ENCODE measurements at places on chromosomes 4 and X.
A peak's percentile ranks its signal among the peaks of the same experiment; 100 is the strongest.

DNA sequence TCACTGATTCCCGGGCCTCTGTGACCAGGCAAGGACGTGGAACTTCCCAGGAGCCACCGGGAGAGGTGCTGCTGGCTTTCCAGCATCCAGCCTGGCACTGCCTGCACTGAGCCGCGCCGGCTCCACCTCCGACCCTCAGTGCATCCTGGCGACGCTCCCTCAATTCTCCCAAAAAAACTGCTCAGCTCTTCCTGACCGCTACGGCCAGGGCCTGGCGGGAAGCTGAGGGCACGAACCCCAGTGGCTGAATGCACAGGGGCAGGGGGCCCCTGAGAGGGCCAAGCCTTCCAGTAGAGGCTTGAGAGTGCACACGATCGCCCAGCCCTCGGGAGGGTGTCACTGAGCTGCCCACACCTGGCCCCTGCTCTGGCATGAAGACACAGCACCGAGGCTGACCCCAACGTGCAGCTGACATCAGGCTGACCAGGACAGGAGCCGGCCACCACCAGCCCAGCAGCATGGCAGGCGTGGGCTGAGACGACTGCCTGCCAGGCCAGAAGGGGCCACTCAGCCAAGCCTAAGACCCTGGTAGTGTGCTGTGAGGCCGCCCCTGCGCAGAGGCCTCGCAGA, 6.9 kb downstream of the CTBP1 start:
- H3K4me3 ChIP-seq = no peak overlapping the region
- no peaks in the 10 kb centered on the region for H3K27me3 ChIP-seq
- H3K27ac ChIP-seq = no peak overlapping the region
- no peak for ATAC-seq
- H3K36me3 ChIP-seq = no peaks in the 10 kb centered on the region

DNA sequence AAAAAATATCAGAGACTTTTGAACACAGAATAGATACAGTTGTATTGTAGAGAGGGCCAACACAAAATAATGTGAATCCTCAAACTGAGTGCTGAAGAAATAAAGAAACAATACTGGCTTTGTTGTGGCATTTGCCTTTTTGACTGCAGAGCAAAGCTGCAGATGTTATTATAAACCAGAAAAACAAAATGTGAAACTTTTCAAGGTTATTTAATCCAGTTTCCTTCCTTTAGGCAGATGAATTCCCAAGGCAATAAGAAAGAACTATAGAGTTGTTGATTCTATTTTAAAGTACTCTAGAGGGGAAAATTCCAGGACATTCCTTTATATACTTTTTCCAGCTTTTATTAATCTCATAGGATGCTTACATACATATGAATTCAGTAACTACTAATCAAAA, 186.8 kb downstream of the NDST4 start:
- H3K36me3 ChIP-seq = no peaks in the 10 kb centered on the region
- no peak overlapping the region for H3K4me3 ChIP-seq
- no peak overlapping the region for H3K27ac ChIP-seq
- no peak for ATAC-seq
- H3K27me3 ChIP-seq = no peaks in the 10 kb centered on the region
- H3K4me1 ChIP-seq = no peaks in the 10 kb centered on the region

DNA sequence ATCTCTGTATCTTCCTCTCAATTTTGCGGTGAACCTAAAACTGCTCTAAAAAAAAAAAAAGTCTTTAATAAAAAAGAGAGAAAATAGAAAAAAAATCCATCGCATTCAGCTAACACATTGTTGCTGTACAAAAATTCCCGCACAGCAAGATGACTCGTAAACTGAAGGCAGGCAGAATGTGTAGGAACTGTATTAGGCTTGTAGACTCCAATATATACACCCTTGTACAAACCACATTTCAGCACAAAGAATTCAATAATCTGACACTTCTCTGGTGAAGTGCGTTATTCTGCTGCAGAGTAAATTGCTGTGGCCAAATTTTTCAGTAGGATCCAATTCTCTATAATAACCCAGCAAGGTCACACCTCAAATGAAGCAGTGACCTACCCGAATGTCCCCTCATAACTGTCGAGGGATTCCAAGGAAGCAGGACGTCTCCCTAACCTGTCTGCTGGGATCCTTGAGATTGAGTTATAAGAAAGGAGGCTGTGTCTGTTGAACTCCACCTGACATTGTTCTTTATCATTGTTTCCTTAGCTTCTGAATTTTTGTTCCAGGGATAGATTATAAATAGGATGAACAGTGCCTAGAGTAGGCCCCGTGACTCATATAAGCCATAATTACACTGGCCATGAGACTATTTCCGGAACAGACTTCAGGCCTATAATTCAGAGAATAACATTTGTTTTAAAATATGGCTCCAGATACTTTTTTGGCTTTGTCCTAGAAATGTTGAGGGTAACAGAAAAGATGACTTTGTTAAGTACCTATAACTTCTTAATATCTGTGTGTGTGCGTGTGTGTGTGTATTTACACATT, 348.3 kb downstream of the PCDH7 start:
- H3K27me3 ChIP-seq = no peaks in the 10 kb centered on the region
- H3K36me3 ChIP-seq = no peaks in the 10 kb centered on the region
- no peaks in the 10 kb centered on the region for H3K4me1 ChIP-seq
- no peak for ATAC-seq
- no peak overlapping the region for H3K27ac ChIP-seq

GRCh38 chr4:4890574-4891255, 31.2 kb downstream of the MSX1 start:
- no peak for ATAC-seq
- H3K27ac ChIP-seq = no peak overlapping the region
- H3K36me3 ChIP-seq = no peaks in the 10 kb centered on the region
- H3K4me3 ChIP-seq = no peak overlapping the region
- H3K27me3 ChIP-seq = peaks cover 34% of the 10 kb centered on the region

GRCh38 chr4:109996526-109996925, 83.8 kb downstream of the EGF start:
- H3K4me3 ChIP-seq = no peak overlapping the region
- H3K36me3 ChIP-seq = no peaks in the 10 kb centered on the region
- H3K27me3 ChIP-seq = no peaks in the 10 kb centered on the region
- H3K4me1 ChIP-seq = no peaks in the 10 kb centered on the region

DNA sequence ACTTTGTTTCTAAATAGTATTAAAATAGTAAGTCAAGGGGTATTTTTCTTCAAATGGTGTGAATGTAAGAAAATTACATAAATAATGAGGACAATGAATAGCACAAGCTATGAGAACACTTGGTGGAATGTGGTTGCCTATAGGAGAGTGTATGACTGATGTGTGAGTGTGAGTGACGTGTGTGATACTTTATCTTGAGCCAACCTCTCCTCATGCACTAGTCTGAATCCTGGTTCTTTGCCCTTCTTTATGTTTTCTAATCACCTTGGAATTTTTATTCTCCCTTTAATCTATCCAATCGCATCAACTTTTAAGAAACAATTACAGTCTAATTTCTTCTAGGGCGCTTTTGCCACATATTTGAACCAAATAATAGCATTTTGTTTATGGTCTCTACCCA, 98.2 kb downstream of the YIPF7 start:
- H3K36me3 ChIP-seq = no peaks in the 10 kb centered on the region
- no peaks in the 10 kb centered on the region for H3K4me1 ChIP-seq
- ATAC-seq = no peak
- H3K27ac ChIP-seq = no peak overlapping the region
- no peaks in the 10 kb centered on the region for H3K27me3 ChIP-seq

GRCh38 chrX:15680401-15680800, 15.8 kb upstream of the CLTRN start:
- H3K27ac ChIP-seq = no peak overlapping the region
- H3K36me3 ChIP-seq = peaks cover 3% of the 10 kb centered on the region
- peaks cover 11% of the 10 kb centered on the region for H3K4me1 ChIP-seq

DNA sequence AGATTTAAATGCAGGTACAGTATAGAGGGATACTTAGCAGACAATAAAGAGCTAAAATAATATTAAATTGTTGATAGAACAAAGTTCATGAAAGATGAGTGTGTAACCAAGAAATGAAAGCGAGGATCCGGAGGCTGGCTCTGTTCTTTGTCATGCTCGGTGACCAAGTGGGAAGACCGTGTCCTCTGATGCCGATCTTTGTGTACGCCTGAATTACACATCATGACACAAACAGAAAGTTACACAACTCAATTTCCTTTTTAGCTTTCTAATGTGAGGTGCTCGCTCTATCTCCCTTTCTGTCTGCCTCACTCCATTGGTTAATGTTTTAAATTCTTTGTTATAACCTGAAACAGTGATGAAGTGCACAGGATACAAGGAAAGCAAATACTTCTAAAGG, 114.8 kb upstream of the NEIL3 start:
- no peak overlapping the region for H3K27ac ChIP-seq
- no peak for ATAC-seq
- H3K4me1 ChIP-seq = no peaks in the 10 kb centered on the region
- no peaks in the 10 kb centered on the region for H3K27me3 ChIP-seq
- H3K36me3 ChIP-seq = no peaks in the 10 kb centered on the region

GRCh38 chr4:78720204-78720603, 55.9 kb upstream of the BMP2K start:
- no peaks in the 10 kb centered on the region for H3K27me3 ChIP-seq
- ATAC-seq = no peak

DNA sequence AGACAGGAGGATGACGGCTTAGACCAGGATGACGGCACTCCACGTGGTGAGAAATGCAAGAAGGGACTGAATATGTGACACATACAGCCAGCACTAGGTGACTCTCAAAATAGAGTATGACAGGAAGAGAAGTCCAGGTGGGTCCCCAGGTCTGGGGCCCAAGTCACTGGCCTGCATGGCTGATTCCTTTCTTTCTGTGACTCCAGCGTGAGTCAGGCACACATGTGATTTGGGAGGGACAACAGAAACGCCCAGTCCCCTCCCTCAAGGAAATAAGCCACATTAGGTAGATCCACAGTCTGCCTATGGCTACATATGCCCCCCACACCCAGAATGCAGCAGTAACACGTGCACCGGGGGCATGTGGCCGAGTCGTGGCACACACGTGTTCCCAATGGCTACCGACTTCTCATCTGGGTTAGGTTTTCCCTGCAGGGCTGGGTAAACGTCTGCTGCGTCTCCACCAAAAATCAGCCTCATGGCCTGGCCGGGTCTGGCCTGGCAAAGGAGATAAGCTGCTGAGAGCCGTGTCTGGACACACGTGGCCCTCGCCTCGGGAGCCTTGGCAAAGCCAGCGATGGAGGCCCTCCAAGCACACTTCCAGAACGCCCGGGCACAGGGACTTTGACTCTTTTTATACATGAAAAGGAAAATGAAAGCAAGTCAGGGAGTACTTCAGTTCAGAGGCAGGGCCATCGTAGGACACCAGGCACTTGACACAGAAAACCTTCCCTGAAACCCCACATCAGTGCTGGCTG, 19.3 kb downstream of the SEL1L3 start:
- no peak overlapping the region for H3K27ac ChIP-seq
- peaks cover 12% of the 10 kb centered on the region for H3K27me3 ChIP-seq
- H3K4me3 ChIP-seq = peak overlapping the region; percentile 8
- no peaks in the 10 kb centered on the region for H3K4me1 ChIP-seq
- ATAC-seq = peak; percentile 13
- H3K36me3 ChIP-seq = no peaks in the 10 kb centered on the region

DNA sequence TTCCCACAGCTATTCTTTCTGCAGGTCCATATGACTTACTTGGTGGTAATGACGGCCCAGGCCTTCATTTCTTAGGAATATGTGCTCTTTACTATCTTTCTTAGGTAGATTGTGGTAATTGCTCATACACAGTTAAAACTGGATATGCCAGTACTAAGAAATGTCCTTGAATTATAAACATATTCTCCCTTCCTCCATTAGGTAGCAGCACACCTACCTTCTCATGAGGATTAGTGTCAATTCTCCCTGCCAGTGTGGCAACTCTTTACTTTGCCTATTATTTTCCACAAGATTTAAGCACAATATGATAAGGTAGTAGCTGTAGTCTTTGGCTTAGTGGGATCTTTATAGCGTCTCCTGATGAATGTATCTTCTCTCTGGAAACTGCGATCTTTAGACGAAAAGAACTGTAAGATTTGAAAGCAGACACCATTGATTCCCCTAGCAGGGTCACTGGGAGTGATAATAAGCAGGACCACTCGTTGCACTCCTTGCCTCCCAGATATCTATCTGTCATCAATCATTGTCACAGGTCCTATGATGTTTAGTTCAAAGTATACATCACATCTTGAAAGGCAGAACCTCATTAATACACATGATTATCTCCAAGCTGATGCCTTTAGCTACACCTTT, 1240.7 kb downstream of the C4orf33 start:
- H3K27ac ChIP-seq = no peak overlapping the region
- no peak overlapping the region for H3K4me3 ChIP-seq

DNA sequence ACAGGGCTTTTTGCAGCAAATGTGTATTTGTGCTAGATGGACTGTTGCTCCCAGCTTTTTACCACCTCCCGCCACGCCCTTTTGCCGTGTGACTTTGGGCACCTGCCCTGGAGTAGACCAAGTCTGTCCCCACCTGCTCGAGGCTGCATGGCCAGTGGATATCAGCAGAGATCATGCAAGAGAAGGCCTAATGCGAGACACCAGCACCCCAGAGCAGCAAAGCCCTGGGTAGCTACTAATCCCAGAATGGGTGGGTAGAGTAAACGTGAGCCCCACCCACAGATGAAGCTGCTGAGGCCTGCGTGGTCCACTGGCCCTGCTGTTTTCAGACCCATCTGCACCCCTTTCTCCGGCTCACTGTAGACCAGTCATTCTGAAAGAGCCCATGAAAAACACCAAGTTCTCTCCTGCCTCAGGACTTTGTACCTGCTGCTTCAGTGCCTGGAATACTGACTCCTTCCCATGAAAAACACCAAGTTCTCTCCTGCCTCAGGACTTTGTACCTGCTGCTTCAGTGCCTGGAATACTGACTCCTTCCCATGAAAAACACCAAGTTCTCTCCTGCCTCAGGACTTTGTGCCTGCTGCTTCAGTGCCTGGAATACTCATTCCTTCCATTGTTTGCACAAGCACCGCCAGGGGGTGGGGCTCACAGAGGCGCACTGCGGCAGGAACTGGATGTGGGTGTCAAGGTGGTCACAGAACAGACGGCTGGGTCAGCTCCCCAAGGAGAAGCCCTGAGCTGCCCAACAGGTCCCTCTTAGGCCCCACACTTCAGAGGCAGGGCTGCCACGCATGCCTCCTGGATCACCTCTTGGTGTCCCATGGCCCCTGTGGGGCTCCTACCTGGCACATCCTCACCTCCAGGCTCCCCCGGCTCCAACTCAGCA, 5.1 kb upstream of the TNIP2 start:
- H3K4me1 ChIP-seq = peaks cover 23% of the 10 kb centered on the region
- no peak overlapping the region for H3K4me3 ChIP-seq
- no peaks in the 10 kb centered on the region for H3K27me3 ChIP-seq
- H3K27ac ChIP-seq = no peak overlapping the region

Data from gastroesophageal sphincter (tissue), 4 donors.